ENCODE measurements at places on chromosomes 16 and 17.
A peak's percentile ranks its signal among the peaks of the same experiment; 100 is the strongest.

DNA sequence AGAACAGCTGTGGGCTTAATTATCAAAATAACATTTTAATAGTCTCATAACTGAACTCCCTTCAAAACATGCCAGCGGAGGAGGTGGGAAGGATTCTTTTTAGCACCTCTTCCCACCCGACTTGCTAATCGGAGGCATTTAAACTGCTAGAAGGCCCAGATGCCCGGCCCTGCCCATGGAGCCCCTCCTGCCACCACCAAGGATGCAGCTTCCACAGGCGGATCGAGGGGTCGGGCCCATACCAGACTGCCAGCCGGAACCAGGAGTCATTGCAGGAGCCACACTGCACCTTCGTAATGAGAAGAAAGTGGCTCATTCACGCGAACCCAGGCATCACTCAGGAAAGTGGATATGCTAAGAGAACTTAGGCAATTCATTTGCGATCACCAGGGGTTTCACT, 201.2 kb downstream of the C16orf78 start:
- no peak for DNase-seq

DNA sequence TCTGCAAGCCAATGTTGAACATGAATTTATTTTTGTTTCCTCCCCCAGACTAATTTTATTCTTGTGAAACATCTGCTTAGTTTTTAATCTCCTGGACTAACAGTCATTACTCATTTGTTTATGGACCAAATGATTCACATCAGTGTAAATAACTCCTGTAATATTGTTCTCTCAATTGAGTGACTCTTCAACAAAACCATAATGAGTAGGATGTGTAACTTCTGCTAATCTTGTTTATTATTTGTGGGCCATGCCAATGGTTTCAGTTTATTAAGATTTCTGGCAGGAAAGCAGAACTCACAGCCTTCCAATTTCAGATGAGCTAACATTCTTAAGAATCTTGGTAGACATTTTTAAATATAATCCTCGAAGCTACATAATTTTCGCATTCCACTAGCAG, 1216.3 kb upstream of the GOT2 start:
- no peak for DNase-seq

GRCh38 chr17:35361027-35361426, 12.4 kb downstream of the SLFN11 start:
- no peak for DNase-seq

DNA sequence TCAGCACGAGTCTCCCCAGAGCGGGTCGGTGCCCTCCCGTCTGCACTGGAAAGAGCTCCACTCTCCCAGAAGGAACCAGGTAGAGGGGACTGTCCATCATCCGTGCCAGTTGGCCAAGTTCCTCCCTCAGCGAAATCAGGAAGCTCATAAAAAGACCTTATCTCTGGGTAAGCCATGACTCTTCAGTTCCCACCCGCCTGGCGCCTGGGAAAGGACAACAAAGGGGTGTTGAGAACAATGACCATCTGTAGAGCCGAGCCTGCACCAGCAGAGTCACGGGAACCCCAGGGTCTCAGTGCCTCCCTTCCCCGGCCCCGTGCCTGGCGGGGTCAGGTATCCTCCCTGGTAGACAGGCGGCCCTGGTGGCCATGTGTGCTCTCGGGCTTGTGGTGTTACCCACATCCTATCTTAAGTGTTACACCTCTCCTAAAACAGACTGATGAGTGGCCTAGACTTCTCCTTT, 190.7 kb downstream of the AXIN2 start:
- no peak for DNase-seq

GRCh38 chr17:69373069-69373468, 41.4 kb upstream of the MAP2K6 start:
- DNase-seq, result no peak

DNA sequence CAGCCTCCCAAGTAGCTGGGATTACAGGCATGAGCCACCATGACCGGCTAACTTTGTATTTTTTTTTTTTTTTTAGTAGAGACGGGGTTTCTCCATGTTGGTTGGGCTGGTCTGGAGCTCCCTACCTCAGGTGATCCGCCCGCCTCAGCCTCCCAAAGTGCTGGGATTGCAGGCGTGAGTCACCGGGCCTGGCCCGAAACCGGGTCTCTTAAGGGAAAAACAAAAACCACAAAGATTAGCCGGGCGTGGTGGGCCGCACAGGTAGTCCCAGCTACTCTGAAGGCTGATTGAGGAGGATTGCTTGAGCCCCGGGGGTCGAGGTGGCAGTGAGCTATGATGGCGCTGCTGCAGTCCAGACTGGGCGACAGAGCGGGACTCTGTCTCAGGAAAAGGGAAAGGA, 19.9 kb upstream of the RBL2 start:
- no peak for DNase-seq

- no peak for DNase-seq
Measured at GRCh38 chr16:59213952-59214351, 479.8 kb upstream of the GOT2 start.

- DNase-seq, result no peak
Measured at GRCh38 chr16:57825298-57826044, 23.2 kb upstream of the KIFC3 start.

DNA sequence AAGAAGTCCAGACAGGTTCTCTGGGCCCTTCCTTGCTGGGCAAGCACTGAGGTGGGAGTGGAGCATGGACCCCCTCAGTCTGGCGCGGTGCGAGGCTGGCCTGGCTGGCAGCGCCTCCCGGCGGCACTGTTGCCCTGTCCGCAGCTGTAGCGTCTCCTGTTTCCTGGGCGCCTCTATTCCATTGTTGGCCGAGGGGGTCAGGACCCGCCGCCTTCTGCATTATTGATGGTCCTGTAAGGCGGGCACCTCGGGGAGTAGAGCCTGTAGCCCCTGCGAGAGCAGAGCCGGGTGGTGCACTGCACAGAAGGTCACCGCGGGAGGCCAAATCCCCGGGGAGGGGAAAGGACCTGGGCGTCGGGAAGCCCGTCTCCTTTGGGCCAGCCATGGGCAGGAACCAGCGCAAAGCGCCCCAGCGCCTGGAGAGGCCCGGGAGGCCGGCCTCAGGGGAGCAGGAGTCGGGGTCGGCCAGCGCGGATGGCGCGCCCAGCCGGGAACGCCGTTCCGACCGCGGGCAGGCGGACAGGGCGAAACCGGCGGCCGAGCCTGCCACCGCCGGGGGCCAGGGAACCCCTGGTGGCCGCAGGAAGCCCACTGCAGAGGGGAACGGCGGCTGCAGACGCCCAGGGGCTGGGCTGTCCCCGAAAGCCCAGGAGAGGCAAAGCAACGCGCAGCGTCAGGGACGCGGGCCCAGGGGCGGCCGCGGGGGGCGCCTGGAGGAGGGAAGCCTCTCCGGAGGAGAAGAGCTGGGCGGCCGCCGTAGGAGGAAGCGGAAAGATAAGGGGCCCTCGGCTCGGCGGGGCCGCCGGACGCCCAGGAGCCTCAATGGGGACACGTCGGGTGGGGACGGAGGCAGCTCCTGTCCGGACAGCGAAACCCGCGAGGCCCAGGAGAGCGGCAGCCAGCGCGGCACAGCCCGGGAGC, at the start of gene MYO15B:
TSS of gene MYO15B (plus strand) at position 126 of the 921 bp plus-strand sequence. CDS start at position 384, 258 bp downstream.
- peak; percentile 65 for DNase-seq

- no peak for DNase-seq
Measured at GRCh38 chr17:82490512-82491195, 28.9 kb upstream of the FOXK2 start.

- no peak for DNase-seq
Measured at GRCh38 chr16:23317266-23317661, 15.2 kb downstream of the SCNN1B start.

Data from activated CD4-positive, alpha-beta T cell treated with anti-CD3 and anti-CD28 coated beads, Interleukin-2, amount 50 U/mL, for 16 hours (primary cell).